Epithelial cell of prostate (primary cell): ENCODE measurements at places on chromosomes 2 and 18.

- no peak for DNase-seq
These were observed 20.3 kb downstream of the MRPL19 start for GRCh38 chr2:75666911-75667310.

GRCh38 chr2:125874564-125874963, 781.4 kb upstream of the GYPC start:
- no peak for DNase-seq

DNA sequence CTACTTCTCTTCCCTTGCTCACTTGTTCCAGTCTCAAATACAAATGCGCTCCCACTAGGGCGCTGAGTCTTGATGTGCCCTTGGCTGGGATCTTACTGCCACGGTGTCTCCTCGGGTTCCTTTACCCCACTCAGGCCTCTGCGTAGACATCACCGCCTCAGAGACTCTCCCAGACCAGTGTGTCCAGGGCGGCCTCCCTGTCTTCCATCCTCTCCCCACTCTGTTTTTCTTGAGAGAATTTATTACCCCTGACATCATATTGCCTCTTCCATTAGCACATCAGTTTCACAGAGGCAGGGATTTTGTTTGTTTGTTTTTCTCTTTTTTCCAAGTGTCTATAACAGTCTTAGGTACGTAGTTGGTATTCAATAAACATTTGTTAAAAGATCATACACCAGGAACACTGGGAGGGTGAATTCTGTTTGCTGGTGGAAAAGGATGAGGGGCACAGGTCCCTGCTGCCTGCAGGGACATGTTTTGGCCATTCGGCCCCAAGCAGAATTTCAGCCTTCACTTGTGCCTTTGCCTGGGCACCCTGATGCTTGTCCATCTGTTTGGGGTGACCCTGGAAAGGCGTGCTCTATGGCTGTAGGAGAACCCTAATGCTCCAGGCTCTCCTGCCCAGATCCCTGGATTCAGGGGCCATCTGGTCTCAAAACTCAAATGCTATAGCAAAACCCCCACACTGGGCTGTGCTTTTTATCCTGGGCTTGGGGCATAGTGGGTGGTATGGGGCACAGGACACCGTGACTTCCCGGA, 55.0 kb downstream of the RPL37A start:
- no peak for DNase-seq

- no peak for DNase-seq
These were observed 94.2 kb upstream of the STPG4 start for GRCh38 chr2:47249157-47249900.

DNA sequence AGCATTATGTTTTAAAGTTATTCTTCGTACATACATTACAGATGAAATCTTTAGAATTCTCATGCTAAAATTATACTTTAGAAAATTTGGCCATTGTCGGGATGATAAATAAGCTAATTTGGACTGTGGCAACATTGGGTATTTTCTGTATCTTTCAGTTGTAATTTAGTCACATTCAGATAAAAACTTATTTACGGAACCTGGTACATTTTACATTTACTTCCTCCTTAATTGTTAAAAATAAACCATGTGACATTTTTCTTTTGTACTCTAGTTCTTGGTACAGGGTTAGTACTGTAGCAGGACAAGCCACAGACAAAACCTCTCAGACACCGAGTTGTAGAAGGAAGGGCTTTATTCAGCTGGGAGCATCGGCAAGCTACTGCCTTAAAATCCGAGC, 4.2 kb downstream of the CNDP2 start:
- DNase-seq = no peak

- peak; percentile 87 for DNase-seq
These were observed 52.5 kb downstream of the SETBP1 start for GRCh38 chr18:44733069-44733753.

GRCh38 chr18:3139406-3139805, 80.4 kb downstream of the MYOM1 start:
- DNase-seq = no peak

GRCh38 chr2:138066139-138066806, 102.0 kb downstream of the HNMT start:
- no peak for DNase-seq

DNA sequence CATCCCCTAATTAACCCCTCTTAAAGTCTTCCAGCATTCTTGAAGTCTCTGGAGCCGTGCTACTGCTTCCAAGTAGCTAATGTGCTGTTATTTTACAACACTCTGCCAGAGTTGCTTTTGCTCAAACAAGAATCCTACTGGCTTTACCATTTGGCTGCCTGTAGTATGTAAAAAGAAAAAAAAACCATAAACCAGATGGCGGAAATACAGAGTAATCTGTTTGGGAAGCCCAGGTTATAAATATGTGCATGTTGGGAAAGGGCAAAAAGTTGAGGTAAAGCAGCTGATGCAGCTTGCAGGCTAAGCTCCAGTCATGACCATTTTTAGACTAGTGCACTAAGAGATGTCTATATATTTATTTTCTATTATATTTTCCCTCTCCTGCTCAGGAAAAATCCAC, 313.2 kb upstream of the ETAA1 start:
- DNase-seq = no peak

GRCh38 chr2:72893594-72894319, 6.5 kb downstream of the SPR start:
- no peak for DNase-seq

- DNase-seq = no peak
These were observed 36.9 kb upstream of the RAB6D start for GRCh38 chr2:131400849-131401248.

DNA sequence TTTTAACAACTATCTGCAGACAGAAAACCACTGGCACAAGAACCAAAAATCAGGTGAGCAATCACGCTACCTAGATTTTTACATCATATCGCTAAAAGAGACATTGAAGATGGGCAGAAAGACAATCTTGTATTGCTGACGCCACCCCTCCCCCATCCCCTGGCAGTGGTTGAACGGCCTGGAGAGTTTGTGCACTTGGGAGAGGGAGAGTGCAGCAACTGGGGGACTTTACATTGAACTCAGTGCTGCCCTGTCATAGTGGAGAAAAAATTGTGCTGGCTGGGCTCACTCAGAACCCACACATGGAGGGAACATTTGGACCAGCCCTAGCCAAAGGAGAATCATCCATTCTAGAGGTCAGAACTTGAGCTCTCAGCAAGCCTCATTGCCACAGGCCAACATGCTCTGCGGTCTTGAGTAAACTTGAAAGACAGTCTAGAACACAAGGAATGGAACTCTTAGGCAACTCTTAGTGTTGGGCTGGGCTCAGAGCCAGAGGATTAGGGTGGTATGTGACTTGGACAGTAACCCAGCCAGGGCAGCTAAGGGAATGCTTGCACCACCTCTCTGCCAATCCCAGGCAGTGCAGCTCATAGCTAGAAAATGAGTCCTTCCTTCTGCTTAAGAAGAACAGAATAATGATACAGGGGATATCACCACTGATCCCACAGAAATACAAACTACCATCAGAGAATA, 220.0 kb upstream of the CYP26B1 start:
- DNase-seq = peak; percentile 99

DNA sequence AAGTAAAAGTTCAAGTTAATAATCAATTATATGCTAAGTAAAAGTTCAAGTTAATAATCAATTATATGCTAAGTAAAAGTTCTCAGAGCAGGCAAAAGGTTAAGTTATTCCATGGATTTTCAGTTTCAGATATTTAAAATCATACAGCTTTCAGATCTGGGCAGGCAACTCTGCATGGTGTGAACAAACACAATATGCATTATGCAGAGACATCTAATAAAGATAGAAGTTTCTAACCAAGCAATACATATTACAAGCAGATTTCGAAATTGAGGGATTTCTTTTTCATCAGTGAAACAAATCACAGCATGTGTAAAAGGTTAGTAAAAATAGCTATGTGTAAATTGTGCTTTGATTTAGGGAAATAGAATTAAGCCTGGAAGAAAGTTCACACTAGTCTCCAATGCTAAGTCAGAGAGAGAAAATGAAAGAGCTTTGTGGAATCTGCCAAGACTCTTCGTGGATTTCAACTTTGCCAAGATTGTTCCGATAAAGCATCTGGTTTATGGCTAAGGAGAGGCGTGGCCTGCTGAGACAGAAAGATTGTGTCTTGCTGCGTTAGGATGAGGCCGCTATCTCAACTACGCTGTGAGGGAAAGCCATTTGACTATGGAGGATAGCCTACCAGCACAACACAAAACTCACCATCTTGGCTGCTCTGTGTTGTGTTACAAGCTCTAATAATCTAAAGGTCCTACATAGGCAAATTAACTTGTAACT, 60.1 kb upstream of the SLC16A14 start:
- DNase-seq = no peak
